ENCODE measurements at places on chromosomes 2 and 18. TPM values are rescaled to one million over a fixed set of nuclear protein-coding genes. Genes with fewer than 3 reads are reported as not detected.

The LYPD6B gene
- total RNA-seq = 0.43 TPM

The CYP27A1 gene
- total RNA-seq = not detected

The KLHL14 gene
- total RNA-seq = 17.2 TPM

The PAX8 gene
- total RNA-seq = 0.90 TPM

Measured in Karpas-422 (cell line).